NCI-H146 (cell line): ENCODE measurements at places on chromosomes 2 and 18.

DNA sequence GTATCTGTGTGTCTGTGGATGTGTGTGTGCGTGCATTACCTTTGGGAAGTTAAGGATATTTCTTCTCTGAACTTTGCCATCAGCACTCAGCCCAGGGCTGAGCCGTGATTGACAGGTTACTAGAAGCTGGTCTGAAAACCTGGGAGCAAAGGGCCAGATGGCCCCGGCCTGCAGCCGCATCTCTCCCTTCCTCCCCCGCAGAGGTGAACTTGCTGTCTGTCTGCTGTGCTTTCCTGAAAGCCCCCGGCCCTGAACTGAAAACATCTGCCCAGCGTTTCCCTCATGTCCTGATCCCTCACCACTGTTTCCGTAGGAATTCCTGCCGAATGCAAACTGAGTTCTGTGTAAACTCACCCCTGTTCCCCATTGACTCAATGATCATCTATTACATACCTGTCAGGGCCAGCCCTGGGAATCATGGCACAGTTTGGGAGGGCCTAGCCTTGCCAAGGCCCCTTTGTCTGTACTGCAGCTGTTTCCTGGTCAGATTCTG, 45.8 kb downstream of the MYCN start:
- DNase-seq, result no peak

GRCh38 chr2:199602271-199602895, 144.6 kb upstream of the SATB2 start:
- no peak for DNase-seq

GRCh38 chr2:241507430-241508239, 749 bp downstream of the STK25 start:
- DNase-seq, result peak; percentile 69

DNA sequence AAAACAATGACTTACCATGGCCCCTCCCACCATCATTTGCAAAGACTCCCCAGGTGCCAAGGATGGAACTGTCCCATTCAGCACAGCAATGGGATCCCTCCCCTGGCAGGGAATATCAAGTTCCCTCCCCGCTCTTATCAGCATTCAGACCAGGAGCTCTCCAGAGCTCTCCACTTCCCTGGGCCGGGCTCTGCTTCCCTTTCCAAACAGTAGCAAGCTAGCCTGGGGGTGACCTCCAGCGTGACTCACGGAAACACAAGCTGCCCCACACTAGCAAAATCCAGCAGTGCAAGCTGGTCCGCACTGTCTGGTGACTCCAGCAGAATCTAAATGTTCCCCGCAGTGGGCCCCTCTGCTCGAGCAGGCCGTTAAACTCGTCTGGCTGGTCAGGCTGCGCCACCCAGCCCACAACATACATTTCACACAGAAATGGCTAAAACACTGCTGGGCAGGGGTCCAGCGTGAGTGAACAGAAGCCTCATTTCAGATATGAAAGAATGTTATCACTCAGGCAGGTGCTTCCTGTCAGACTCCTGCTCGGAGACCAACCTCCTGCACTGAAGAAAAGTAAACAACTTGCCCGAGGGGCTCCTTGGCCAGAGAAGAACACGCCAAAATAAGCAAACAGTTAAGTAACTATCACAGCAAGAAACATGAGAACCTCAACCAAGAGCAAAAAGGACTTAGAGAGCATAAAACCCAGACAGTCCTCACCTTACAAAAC, 33.9 kb downstream of the STAT1 start:
- peak; percentile 86 for DNase-seq

DNA sequence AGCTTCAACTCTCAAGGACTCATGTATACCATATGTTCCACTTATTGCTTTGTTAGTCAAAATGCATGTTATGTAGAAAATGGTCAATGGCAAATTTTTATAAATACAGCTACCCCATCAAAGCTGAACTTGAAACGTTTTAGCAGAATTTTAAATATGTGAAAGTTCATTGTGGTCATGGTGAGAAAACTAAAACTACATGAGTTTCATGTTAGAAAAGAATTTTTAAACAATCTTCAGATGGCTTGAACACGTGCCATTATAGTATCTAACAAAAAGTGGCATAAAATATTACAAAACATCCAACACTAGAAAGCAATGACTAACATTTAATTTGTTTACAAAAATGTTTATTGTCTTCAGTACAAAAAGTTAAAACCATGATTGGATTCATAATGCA, 246.0 kb upstream of the KCNJ3 start:
- no peak for DNase-seq

GRCh38 chr2:144455987-144456386, 63.9 kb downstream of the ZEB2 start:
- no peak for DNase-seq

GRCh38 chr2:29269095-29269764, 154.0 kb downstream of the CLIP4 start:
- DNase-seq, result no peak

DNA sequence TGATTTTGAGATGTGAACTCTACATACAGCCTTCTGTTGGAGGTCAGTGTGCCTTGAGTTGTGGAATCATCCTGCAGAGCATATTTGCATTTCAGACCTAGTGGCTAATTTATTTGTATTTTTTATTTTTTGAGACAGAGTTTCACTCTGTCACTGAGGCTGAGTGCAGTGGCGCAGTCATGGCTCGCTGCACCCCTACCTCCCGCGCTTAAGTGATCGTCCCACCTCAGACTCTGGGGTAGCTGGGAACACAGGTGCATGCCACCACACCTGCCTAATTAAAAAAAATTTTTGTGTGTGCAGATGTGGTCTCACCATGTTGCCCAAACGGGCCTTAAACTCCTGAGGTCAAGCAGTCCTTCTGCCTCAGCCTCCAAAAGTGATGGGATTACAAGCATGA, 104.4 kb downstream of the ASXL3 start:
- no peak for DNase-seq

DNA sequence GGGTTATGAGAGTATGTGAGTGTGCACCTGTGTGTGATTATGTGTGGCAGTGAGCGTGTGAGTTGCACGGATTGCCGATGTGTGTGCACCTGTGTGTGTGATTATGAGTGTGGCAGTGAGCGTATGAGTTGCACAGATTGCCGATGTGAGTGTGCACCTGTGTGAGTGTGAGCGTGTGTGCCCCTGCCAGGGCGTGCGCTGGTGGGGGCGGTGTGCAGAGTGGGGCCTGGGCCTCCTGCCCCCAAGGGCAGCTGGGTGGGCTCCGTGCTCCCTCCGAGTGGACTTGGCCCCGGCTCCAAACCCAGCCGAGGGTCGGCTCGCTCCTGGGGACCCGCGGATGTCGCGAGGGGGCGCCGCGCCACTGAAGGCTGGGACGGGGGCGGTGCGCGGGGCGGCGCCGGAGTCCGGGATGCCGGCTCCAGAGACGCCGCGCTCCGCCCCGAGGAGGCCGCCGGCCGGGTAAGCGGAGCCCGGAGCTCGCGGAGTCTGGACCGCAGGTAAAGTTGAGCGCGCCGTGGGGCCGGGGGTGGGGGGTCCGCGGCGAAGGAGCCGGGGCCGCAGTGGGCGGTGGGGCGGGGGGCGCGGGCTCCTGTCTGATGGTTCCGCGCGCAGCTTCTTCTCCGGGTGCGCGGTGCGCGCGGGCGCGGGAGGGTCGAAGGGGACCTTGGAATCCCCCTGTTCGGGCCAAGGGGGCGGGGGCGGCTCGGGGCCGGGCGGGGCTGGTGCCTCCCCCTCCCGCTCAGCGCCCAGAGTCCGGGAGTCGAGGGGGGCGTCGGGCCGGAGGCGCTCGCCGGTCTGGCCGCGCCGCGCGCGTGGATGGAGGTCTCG, at the start of gene KCNG2:
Gene KCNG2, plus strand, starts transcription at position 421 of the 828 bp plus-strand sequence. CDS start 65,730 bp downstream, outside the sequence.
- peak; percentile 41 for DNase-seq

GRCh38 chr2:220981926-220982325, 590.2 kb downstream of the EPHA4 start:
- DNase-seq, result no peak

DNA sequence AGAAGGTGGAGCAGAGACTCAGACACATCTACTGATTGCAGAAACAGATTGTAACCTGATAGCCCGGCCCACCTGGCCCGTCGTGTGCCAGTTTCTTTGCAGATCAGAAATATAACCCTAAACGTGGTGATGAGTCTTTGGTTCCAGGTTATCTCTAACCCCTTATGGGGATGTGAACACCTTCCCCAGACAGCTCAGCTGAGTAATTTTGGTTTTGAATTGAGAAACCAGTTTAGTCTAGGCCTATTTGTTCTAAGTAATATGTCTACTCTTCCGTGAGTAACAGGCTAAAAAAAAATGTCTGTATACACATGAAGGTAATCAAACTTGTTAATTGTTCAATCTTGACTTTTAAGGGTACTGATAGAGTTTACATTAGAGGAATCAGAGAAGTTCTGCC, 35.7 kb downstream of the RASGRP3 start:
- peak; percentile 66 for DNase-seq

DNA sequence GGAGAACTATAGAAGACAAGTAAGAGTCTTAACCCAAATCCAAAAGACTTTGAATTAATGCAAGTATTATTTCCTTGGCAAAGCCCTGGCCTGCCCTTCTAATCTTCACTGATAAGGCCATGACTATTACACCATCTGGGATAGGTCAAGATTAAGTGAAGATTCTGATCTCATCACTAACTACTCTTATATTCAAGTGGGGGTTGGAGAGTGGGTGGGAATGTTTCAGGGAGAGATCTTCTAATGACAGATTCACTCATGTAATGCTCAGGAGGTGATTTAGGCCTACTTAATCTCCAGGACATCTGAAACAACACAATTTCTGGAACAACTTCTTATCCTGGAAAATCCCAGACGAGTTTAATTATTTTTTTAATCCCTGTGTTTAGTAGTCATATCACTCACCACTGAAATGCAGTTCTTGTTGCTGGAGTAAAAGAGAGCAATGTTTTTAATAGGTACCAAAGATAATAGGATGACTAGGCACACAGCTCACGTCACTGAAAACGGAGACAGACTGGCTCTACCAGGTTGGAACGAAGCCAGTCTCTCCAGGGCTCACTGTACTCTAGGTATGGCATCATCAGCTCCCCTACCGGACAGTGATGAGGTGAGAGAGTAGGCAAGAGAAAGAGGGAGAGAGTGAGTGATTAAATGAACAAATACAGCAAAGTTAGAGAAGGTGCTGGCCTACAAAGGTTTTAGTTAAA, 133.1 kb downstream of the NCKAP5 start:
- DNase-seq, result no peak

GRCh38 chr2:8316356-8316755, 365.5 kb upstream of the ID2 start:
- no peak for DNase-seq

DNA sequence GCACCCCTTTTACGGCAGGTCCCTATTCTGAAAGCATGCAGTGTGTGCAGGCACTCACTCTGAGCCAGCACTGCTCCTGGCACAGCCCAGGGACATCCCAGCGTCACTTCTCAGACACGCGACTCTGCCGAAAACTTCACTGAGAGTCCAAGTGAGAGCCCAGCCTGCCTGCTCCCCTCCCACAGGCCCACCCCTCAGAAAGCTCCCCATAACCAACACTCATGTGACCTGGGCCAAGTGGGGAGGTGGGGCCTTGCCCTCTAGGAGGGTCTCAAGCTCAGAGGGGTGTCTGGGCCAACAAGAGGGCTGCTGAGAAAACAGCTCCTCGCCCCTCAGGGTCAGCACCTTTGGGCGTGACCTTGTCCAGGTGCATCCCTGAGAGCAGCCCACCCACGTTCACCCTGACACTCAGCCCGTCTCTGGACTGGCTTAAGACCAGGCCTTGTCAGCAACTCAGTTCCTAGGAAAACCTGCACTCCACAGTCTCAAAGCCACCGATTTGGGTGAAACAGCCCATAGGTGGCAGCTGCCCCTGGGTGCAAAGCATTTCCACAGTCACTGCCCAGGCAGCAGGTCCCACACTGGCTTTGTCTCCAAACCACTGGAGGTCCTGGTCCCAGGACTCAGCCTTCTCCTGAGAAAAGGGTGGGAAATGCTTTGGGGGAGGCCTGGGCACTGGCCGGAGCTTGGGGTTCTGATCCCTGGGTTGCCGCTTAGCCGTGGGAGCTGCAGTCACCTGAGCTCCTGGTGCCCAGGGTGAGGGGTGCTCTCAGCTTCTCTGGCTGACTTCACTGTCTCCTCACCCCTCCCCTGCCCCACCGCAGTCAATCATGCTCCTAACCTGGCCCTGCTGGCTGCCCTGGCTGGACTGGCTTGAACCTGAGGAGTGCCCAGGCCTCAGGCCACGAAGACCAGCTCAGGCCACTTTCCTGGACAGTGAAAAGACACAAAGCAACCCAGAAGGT, 209.6 kb downstream of the HDAC4 start:
- no peak for DNase-seq

DNA sequence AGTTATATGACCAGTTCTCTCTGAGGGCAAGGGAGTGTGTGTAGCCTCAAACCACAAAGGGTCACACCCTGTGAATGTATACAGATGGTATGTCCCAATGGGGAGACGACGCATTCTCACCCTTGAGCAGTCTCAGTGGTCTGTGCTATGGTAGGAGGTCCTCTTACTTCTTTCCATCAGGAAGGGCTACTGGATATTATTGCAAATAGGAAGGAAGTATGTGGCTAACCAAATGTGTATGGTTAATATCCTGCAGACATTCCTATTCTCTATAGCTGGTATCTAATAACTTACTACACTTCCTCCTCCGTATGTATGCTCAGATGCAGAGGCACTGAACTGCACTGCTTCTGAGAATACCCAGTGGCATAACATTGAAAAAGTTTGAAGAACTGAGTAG, 306.7 kb upstream of the CCDC68 start:
- DNase-seq, result no peak

GRCh38 chr2:184971546-184972068, 373.3 kb downstream of the ZNF804A start:
- DNase-seq, result peak; percentile 9

GRCh38 chr2:108548208-108549003, 14.1 kb downstream of the LIMS1 start:
- DNase-seq, result no peak

DNA sequence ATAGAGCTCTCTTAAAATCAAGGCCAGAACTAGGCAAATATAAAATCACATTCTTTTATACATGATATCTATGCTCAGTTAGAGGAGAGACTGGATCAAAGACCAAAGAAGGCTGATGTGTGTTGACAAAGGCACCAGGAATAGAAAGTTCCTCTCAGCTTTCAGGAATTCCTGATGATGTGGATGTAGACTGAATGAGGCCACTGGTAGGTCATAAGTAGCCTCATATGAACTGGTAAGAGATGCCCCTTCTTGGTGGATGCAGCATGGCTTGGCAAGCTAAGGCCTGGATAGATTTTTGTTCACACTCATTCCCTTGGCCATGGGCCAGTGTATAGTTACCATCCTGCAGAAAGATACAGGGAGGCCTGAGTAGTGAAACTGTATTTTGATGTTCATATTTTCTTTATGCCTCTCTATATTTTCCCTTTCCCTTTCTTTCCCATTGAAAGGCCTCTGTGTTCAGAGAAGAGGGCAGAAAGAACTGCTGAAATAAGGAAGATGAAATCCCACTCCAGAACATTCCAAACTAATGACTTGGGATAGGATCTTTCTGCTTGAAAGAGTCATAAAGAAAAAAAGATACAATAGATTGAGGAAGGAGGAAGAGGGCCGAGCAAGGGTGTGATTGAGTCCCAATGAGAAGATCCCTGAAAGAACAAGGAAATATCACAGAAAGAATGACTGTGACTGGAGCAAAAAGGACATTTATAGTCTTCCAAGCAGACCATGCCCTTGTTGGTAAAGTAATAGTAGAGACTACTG, 2182.7 kb upstream of the PIK3C3 start:
- DNase-seq, result no peak

GRCh38 chr2:191266201-191266600, 21.0 kb downstream of the MYO1B start:
- no peak for DNase-seq

- peak; percentile 99 for DNase-seq
These were observed 108.5 kb upstream of the ID2 start for GRCh38 chr2:8573234-8573941.
